Esophagus squamous epithelium (tissue), 5 donors: ENCODE measurements at places on chromosomes 6 and 20.

- no peak for DNase-seq
Observed at GRCh38 chr6:148736774-148737412, 9.9 kb upstream of the UST start.

DNA sequence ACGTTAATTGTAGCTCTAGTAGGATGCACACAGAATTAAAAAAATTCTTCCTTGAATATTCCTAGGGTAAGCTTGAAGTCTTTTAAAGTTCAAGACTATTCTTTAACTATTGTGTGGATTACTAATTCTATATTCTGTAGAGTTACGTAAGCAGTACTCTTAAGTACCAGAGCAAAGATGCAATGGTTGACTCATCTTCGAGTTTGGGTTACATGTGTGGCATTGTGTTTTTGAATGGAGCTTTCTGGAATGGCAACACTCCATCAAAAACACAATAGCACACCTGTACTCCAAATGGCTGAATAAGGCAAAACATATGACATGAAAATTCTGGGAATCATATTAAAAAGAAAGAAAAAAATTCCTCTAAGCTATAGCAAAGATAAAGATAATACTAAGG lies 33.5 kb upstream of the CEP162 start:
- no peak for DNase-seq

DNA sequence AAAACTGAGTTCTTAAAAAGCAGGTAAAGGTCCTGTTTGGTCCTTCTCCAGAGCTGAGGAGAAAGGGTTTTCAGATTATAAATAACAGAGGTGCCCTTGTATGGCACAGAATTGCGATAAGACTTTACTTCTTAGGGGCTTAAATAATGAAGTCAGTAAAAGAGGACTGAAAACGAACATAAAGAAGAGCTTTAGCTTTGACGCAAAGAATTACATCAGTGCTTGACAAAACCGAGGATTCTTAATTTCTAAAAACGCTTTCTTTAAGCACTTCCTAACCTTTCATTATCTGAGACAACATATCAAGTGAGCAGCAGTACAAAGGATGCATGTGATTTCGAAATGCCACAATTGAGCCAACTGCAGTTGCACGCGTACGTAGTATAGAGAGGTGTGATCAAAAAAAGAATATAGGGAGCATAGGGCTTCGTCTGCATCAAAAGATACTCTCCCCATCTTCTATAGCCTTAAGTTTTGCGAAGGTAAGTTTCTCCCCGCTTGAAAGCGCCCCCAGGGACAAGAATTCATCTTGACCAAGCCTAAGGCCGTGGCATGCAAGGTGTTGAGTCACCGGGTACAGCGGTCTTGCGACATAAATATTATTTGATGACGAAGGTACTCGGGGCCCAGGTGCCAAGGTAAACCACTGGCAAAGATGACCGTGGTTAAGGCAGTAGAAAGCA lies 778 bp upstream of the LOC128125822 start:
- DNase-seq, result no peak

DNA sequence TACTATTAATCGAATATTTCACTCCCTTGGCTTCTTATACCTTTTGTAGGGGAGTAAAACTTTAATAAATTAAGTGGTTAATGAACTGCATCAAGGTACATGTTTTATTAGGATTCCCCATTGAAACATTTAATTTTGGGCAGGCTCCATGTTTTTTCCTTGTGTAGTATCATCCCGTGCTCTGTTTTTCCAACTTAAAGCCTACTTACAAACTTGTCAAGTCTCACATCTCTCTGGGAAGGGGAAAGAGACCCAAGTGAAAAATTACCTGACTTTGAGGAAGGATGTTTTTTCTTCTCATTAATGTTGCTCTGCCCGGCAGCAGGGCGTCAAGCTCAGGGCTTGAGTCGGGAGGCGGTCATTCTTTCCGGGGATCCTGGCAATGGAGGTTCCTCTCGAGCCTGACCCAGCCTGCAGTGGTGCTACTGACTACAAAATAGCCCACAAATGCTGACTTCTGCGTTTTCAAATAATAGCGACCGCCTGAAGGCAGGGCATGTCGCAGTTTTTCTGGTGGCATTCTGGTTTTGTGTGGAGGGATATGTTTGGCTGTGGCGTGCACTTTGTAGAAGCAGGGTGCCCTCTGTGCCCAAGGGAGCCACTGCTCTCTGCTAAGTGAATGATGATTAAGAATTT lies 2.4 kb downstream of the DSP start:
- DNase-seq, result no peak

GRCh38 chr6:53476964-53477363 lies 67.9 kb downstream of the GCLC start:
- DNase-seq, result no peak

DNA sequence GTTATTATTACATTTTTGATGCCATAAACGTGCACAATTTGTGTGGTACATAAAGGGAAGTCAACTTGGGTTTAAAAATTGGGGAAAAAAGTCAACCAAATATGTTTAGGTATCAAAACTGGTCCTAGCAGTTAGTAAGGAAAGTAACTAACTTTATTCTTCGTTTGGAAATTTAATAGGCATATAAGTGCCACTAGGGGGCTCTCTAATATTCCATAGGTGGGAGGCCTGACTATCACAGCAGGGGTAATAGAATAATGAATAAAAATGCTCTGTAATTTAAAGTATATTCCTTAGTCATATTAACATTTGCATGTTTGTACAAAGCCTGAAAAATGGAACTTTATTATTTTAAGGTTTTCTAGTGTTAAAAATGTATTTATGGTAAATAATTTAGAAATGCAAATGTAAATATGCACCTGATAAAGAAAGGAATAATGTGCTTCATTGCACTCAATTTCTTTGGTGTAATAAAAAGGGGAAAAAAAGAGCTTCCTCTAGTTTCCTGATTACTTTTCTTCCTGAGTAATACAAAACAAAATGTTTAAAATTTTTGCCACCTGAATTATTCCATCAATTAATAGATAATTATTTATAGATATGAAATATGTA lies 125.7 kb upstream of the HDAC2 start:
- no peak for DNase-seq

DNA sequence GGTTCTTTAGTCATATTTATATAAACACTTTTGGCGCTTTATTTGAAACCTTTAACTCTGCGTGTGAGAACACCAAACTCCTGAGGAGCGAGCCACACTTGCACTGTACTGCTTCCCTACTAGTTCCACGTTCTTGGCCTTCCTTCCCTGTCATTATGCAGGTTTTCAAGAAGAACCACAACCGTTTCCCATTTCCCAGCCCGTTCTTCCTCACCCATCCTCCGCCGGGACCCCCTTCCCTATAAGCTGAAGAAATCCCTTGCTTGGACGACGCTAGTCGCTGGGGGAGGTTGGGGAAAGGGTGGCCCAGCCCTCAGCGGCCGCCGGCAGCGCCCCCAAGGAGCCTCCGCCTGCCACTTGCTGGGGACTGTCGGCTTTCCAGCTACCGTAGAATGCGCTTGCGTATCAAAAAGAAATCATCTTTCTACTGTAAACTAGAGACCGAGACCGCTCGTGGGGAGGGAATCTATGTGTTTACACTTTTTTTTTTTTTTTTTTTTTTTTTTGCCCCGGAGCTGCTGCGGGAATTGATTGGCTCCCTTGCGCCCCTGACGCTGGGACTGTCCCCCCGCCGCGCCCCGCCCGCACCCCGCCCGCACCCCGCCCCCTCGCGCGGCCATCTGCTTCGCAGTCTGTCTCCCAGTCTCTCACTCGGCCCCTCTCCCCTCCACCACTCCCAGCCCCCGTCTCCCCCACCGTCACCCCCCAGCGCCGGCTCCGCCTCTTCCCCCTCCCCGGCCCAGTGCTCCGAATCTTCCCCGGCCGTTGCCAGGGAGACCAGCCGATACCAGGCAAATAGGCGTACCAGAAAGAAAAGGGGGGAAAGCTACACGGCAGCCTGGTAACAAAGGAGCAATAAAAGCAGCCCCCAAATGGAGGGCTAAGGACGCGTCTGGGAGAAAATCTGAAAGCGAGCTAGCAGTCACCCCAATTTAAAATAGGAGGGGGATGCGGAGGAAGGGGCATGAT lies 2.3 kb upstream of the MARCKS start:
- DNase-seq, result peak; percentile 29

GRCh38 chr6:108742041-108742440 lies 106.2 kb upstream of the ARMC2 start:
- DNase-seq, result no peak

GRCh38 chr6:119077643-119078375 lies 655 bp downstream of the FAM184A start:
- DNase-seq, result no peak

DNA sequence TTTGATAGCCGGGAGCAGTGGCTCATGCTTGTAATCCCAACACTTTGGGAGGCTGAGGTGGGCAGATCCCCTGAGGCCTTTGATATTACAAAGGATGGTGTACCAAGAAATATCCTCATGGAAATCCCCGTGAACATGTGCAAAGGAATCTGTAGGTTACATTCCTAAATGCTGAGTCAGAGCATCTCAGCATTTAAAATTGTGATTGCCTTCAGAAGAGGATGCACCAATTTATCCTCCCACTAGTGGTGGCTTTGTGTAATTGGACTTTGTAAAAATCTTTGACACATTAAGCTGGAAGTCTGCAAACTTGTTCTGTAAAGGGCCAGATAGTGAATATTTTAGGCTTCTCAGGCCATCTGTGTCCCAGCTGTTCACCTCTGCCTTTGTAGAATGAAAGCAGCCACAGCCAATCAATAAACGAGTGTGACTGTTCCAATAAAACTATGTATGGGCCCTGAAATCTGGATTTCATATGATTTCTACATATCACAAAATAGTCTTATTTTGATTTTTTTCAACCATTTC lies 11.8 kb downstream of the TMEM14B start:
- no peak for DNase-seq

- DNase-seq, result no peak
Observed at GRCh38 chr6:45461486-45461885, 83.8 kb upstream of the SUPT3H start.

DNA sequence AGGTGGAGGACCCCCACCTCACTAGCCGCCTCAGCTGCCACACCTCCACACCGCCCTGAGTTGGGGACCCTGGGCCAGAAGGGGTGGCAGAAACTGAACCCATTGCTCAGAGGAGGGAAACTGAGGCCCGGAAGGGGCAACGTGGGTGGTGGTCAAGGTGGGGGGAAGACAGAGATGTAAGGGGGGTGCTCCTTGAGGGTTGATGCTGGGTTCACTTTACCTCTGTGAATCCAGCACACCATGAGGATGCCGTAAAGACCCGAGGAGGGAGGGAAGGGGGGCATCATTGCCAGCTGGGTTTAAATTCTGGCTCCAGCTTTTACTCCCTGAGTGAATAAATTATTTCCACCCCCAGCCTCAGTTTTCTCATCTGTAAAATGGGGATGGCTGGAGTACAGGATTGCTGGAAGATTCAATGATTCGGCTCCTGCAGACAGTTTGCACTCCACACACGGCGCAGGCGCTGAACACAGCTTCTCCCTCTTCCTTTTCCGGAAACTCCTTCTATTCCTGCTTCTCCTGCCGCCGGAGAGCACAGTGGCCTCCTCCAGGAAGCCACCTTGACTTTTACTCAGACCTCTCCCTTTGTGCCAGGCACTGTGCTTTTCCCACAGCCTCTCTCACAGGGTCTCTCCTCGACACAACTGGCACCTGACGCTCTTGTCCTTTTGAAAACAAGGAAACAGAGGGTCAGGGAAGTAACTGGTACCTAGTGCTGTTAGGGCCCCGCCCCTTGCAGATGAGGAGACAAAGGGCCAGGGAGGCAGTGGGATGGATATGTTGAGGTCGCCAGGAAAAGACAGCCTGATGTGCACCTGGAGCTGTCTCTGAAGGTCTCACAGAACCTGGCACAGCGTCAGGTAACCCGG lies 59.4 kb downstream of the UBE2V1 start:
- no peak for DNase-seq

- DNase-seq, result no peak
Observed at GRCh38 chr6:75539136-75539535, 45.5 kb upstream of the FILIP1 start.

- no peak for DNase-seq
Observed at GRCh38 chr20:21808863-21809664, 103.6 kb downstream of the PAX1 start.

GRCh38 chr20:59123678-59124255 lies 39.9 kb upstream of the ZNF831 start:
- DNase-seq, result no peak

DNA sequence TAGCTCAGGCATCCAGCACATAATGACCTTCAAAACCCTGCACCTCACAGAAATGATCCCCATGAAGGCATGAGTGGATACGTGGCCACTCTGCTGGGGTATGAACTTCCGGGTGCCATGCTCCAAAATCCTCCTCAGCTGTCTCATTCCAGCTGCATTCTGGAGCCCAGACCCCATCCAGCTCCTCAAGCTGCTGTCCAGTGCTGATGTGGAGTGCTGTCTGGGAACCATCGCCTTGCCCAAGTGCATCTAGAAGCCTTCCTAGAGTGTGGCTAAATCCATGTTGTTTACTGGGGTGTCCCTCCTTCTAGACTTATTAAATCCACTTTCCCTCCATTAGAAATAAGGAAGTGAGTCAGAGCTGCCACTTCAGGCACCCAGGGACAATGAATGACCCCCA lies 130.8 kb upstream of the PTPRT start:
- DNase-seq, result no peak

GRCh38 chr20:3819411-3820047 lies 818 bp upstream of the AP5S1 start:
- DNase-seq, result no peak

DNA sequence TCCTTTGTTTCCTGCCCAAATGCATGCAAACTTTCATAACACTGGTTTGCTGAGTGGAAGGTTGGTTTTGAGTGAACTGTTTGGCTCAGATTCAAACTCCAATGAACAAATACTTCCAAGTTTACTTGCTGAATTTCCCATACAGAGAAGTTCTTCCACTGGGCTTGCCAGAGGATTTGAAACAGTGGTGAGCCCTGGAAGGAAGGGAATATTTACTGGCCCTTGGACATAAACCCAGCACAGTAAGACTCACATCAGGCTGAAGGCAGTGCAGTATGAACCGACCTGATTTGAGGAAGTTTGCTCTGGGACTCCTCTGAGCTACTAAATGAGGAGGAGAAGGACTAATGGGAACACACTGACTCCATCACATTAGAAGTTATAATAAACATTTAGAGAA lies 3.8 kb downstream of the TRAF3IP2 start:
- no peak for DNase-seq

DNA sequence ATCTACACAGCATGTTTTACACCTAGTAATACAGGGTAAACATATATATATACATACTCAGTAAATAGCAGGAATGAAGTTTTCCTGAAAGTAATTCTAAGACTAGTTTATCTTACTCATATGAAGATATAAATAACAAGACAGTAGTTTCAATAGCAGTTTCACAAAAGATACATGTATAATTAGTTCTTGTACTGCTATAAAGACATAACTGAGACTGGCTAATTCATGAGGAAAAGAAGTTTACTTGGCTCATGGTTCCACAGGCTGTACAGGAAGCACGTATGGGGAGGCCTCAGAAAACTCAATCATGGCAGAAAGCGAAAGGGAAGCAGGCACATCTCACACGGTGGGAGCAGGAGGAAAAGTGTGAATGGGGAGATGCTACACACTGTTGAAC lies 16.9 kb downstream of the RARS2 start:
- no peak for DNase-seq

- DNase-seq, result no peak
Observed at GRCh38 chr6:70666706-70667105, 977 bp upstream of the SMAP1 start.
